Astrocyte of the cerebellum (primary cell): ENCODE measurements at places on chromosomes 11 and 22.

GRCh38 chr22:16933291-16934282, 74.4 kb downstream of the GAB4 start:
- DNase-seq = no peak

GRCh38 chr22:48897645-48898370, 929.9 kb downstream of the BRD1 start:
- DNase-seq = no peak

DNA sequence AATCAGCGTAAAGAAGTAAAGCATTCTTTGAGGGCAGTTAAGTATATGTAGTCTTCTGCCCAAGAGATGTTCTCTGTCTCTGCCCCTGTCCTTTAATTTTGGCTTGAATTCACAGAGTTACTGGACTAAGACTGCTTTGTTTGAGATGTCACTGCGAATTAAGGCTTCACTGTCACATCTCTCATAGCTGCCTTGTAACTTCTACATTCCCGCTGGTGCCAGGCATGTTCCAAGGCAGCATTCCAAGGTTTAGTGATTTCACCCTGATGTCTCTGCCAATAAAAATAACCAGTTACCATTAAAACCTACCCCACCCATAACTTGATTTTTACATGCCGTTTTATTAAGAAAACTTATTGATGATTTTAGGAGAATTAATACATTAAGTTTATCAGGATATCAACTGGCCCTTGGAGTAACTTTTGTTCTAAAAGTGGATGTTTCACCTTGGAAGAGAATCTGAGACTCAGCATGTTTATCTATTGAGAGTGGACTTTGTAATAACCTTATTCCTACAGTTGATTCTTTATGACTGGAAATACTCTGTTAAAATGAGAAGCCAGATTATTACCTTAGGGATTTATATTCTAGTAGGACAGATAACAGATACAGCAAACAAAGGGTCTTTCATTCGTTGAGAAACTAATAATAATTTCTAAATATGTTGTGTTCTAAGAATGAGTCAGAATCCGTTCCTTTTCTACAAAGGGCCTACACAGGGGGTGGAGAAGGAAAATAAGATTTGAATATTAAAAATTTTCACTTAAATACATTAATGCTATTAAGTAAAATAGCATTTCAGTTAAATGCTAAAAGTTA, 110.2 kb downstream of the UVRAG start:
- DNase-seq = no peak

DNA sequence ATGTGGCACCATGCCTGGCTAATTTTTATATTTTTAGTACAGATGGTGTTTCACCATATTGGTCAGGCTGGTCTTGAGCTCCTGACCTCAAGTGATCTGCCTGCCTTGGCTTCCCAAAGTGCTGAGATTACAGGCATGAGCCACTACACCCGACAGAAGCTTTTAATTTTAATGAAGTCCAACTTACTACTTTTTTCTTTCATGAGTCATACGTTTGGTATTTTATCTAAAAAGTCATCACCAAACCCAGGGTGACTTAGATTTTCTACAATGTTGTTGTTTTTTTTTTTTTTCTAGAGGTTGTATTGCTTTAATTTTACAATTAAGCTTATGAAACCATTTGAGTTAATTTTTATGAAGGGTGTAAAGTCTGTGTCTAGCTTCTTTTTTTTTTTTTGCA, 34.9 kb downstream of the JRKL start:
- DNase-seq = peak; percentile 4

DNA sequence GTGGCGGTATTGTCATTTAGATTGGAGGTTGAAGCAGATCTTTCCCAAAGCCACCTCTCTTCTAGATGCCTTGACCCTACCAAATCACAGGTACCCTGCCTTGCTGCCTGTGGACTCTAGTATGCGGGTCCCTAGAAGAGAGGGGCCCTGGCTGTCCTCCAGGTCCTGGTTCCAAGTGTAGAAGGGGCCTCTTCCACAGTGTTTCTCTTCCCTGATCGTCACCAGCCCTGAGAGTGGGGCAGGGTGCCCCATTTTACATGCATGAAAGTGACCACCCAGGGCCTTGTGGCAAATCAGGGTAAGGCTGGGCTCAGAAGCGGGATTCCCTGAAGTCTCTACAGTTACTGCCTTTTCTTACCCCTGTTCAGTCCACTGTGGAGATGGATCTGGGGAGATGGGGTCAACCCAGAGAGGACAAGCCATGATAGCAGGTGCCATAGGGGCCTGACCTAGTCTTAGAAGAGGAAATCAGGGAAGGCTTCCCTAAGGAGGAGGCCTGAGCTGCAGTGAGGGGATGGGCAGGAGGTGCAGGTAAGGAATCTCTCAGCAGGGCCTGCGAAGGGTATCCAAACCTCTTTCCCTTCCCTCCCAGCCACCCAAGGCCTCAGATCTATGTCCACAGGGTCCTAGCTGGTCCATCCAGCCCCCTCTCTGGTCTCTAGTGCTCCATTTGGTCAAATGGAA, 1.2 kb upstream of the LRRC32 start:
- no peak for DNase-seq

GRCh38 chr11:62953811-62954210, 31.0 kb downstream of the SLC22A6 start:
- DNase-seq = no peak

DNA sequence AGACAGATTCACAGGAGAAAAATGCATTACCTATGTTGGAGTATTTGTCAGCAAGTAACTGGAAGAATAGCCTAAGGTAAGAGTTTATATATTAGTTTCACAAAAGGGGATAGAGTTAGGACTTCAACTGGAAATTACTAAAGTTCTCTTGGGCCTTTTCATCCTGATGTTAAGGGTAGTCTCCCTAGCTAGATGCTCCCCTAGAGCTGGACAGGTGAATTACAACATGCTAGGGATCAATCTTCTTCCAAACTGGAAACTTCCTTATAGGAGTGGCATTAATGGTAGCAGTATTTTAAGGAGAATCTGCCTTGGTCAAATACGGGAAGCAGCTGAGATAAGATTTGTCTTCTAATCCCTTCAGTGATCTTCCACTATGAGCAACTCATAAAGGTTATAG, 632.8 kb upstream of the RAG2 start:
- no peak for DNase-seq

DNA sequence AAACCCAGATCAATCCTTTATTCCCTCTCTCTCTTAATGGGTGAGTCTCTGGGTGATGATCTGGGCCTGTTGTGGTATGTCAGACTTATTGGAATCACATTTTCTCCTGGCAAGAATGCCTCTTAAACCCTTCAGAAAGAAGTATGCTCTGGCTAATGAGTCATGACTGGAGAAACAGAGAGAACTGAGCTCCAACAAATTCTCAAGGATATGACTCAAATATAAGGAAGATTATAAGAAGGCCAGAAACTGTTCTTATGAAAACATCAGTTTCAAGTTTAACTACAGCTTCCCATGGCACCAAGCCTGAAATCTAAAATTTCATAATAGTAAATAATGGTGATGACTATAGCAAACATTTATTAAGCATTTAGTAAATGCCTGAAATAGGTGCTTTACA, 83.9 kb downstream of the OR5AK2 start:
- peak; percentile 94 for DNase-seq

DNA sequence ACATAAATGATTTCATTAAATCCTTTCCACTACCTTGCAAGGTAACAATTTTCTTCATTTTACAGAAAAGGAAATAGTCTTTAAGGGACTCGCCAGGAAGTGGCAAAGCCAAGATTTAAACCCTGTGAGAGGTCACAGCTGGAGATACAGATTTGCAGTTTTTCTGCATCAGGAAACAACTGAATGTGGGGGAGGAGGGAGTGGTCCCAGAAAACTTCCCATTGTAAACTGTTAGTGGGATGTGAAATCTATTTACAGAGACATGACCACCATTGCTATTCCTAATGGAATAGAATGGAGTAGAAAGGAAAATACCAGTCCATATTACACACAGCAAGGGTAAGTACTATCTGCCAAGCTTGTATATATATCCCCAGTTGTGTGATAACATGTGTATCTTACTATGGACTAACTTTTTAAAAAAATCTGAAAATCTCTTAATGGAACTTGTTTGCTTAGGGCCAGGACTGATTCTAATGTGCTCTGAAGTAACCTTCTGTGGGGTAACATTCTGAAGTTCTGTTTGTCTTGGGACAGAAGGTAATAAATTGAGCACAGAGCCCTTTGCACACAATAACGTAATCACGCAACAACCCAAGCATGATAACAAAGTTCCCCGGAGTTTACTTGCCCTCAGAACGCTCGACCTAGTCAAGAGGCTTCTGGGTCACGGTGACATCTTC, 10.9 kb upstream of the TSKU start:
- DNase-seq = no peak

- no peak for DNase-seq
Observed at GRCh38 chr11:12845163-12845562, 164.0 kb upstream of the RASSF10 start.

GRCh38 chr11:79078456-79078855, 362.4 kb downstream of the TENM4 start:
- DNase-seq = no peak

GRCh38 chr11:9512370-9513019, 51.7 kb downstream of the ZNF143 start:
- DNase-seq = no peak

- DNase-seq = no peak
Observed at GRCh38 chr11:71463331-71464211, 10.6 kb downstream of the NADSYN1 start.

DNA sequence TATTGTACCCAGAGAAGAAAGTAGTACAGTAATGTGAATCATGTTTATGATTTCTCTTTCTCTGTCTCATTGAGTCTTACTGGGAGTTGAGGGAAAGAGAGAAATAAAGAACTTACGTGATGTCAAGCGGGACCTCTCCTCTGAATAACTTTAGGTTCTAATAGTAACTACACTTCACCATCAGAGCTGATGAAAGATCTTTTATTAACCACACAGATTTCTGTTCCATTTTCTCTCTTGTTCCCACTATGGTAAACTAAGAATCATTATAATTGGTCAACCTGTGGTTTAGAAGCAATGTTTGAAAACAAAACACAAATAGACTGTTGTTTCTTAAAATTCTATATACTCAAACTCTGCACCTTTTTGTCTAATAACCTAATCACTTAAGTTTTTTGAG, 142.3 kb downstream of the ELP4 start:
- no peak for DNase-seq

DNA sequence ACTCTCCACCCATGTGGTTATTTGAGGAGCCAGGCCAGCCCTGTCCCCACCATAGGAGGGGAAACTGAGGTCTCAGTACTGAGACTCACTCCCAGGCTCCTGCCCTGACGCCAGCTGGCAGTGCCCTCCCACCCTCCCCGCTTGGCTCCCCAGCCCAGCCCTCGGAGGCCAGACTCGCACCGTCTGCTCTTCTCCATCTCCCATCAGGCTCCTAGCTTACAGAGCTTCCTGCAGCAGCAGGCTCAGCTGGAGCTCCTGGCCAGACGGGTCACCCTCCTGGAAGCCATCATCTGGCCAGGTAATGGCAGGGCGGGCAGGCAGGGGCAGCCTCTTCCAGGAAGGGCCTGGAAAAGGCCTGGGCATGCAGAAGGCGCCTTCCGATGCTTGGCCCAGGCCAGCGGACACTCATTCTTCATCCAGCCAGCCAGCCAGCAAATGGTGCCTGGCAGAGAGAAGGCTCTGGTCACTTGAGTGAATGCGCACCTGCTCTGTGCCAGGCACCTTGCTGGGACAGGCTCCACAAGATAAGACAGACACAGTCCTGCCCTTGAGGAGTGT, 12.6 kb downstream of the RHBDD3 start:
- DNase-seq = no peak

- no peak for DNase-seq
Observed at GRCh38 chr22:24384131-24384530, 43.3 kb upstream of the ADORA2A start.

- no peak for DNase-seq
Observed at GRCh38 chr22:48152164-48152775, 1389.8 kb downstream of the TBC1D22A start.

GRCh38 chr11:95247127-95247684, 16.2 kb upstream of the SESN3 start:
- DNase-seq = no peak

- no peak for DNase-seq
Observed at GRCh38 chr11:95373241-95373640, 142.2 kb upstream of the SESN3 start.

GRCh38 chr22:42217752-42218280, 52.6 kb downstream of the TCF20 start:
- DNase-seq = no peak

DNA sequence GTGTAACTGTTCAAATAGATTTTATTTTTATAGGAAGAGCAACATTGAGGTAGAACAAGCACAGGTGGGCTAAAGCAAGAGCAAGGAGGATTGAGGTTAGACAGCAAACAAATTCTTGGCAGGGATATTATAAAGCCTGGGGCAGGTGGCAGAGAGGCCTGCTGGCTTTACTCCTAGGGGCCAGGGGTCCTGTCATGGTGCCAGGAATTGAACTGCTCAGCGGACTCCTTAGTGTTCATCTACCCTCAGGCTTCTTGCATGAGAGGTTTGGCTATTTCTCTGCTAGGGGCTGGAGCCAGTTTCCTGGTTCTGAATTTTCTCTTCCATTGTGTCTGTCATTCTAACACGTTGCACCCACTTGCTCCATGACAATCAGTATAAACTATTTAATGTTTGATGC, 217.2 kb upstream of the NCAM1 start:
- no peak for DNase-seq

GRCh38 chr11:105609832-105610781, at the start of gene GRIA4:
Gene GRIA4, plus strand, starts transcription at chr11:105610073. Its CDS starts 925 bp downstream, at chr11:105610998.
- DNase-seq = no peak

GRCh38 chr22:42069801-42070516, 653 bp downstream of the NAGA start:
- no peak for DNase-seq
